ENCODE measurements at places on chromosomes 7 and 10.

GRCh38 chr10:33073641-33074415 is 115.8 kb upstream of the ITGB1 start:
- DNase-seq = no peak

GRCh38 chr7:22879280-22879679 is 56.6 kb upstream of the TOMM7 start:
- no peak for DNase-seq

DNA sequence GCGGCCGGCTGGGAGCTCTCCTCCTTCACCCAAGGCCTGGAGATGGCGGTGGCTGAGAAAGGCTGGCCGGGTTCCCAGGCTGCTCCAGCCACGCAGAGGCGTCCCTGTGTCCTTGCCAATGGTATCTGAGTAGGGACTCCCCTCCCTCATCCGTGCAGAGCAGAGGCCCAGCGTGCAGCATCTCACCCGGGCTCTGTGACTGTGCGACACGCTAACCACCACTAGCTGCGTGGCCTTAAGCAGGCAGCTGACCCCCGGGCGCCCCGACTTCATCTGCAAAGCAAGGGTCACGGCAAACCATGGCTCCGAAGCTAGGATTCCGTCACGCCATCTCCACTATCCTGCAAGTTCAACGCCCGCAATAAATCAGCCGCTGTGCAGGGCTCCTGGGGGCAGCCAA is 47.2 kb upstream of the TNRC18 start:
- no peak for DNase-seq

DNA sequence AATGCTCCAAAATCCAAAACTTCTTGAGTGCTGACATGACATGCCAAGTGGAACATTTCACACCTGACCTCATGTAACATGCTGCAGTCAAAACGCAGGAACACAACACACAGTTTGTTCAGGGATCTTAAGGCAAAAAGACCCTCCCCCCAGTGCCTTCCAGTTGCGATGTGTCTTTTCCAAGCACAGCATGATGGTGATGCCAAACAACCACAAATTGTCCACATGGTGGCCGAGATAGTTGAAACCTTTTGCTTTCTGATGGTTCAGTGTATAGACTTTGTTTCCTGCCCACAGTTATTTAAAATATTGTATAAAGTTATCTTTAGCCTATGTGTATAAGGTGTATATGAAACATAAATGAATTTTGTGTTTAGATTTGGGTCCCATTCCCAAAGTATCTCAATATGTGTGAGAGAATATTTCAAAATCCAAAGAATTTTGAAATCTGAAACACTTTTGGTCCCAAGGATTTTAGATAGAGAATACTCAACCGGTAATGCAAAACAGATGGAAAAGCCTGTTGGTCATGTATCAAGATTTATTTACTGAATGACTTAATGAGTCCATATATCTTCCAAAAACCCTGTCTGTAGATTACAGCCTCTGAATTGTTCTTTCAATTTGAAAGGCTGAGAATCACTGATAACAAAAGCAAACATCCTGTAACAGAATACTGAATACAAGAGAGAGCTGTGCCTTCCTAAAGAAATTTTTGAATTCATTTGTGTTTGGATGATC is 93.4 kb upstream of the OIT3 start:
- no peak for DNase-seq

- DNase-seq = no peak
These were observed 164.8 kb downstream of the C7orf25 start for GRCh38 chr7:42747044-42747443.

GRCh38 chr7:35424869-35425495 is 171.1 kb upstream of the TBX20 start:
- peak; percentile 73 for DNase-seq

- no peak for DNase-seq
These were observed 57.9 kb downstream of the JAKMIP3 start for GRCh38 chr10:132123606-132124005.

- DNase-seq = no peak
These were observed 387.6 kb upstream of the NRP1 start for GRCh38 chr10:33722067-33722466.

DNA sequence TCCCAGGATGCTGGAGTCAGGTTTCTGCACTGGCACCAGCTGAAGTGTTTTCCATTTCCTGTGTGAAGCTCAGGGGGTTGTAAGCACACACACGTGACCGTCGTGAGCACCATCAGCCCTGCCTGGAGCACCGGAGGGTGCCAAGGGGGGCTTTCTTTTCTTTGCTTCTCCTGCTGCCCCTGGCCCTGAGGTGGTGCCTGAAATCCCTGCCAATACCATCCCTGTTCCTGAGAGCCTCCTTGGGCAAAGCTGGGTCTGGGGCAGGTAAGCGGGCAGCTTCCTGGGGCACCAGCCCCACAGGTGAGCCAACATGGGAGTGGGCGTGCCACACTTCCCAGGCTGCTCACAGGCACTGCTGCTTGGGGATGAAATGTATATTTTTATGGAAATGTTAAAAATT is 593.6 kb downstream of the DNAJB6 start:
- DNase-seq = no peak

DNA sequence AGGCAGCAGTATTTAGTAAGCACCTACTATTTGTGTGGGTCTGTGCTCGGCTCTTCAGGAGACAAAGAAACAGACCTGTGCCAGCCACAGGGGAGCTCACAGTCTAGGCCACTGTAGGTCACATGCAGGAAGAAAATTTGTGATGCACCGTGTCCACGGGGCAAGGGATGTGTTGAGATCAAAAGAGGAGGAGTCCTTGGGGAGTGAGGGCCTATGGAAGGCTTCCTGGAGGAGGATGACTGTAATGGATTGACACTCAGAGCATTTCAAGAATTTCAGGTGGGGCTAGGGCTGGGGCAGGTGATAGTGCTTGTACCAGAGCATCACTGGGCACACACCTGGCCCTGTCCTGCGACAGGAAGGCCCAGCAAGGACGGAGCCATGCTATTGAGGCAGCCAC is 102.7 kb downstream of the ZMIZ1 start:
- DNase-seq = no peak

GRCh38 chr7:124130-124949 is 68.0 kb upstream of the FAM20C start:
- no peak for DNase-seq

GRCh38 chr7:105707381-105707780 is 126.1 kb upstream of the EFCAB10 start:
- no peak for DNase-seq

- DNase-seq = no peak
These were observed 100.5 kb downstream of the FGFR2 start for GRCh38 chr10:121497513-121498470.

DNA sequence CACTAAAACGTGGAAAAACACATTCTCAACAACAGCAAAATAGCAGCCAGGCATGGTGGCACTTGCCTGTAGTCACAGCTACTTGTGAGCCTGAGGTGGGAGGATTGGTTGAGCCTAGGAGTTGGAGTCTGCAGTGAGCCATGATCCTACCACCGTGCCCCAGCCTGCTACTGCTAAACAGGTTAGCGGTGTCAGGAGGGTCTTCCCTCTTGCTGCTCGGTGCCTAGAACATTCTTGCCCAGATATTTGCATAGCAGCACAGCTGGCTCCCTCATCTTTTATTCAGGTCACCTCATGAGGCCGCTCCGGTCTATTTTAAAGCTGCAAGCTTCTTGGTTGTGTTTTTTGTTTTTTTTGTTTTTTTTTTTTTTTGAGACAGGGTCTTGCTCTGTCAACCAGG is 2.9 kb upstream of the RABGEF1 start:
- no peak for DNase-seq

DNA sequence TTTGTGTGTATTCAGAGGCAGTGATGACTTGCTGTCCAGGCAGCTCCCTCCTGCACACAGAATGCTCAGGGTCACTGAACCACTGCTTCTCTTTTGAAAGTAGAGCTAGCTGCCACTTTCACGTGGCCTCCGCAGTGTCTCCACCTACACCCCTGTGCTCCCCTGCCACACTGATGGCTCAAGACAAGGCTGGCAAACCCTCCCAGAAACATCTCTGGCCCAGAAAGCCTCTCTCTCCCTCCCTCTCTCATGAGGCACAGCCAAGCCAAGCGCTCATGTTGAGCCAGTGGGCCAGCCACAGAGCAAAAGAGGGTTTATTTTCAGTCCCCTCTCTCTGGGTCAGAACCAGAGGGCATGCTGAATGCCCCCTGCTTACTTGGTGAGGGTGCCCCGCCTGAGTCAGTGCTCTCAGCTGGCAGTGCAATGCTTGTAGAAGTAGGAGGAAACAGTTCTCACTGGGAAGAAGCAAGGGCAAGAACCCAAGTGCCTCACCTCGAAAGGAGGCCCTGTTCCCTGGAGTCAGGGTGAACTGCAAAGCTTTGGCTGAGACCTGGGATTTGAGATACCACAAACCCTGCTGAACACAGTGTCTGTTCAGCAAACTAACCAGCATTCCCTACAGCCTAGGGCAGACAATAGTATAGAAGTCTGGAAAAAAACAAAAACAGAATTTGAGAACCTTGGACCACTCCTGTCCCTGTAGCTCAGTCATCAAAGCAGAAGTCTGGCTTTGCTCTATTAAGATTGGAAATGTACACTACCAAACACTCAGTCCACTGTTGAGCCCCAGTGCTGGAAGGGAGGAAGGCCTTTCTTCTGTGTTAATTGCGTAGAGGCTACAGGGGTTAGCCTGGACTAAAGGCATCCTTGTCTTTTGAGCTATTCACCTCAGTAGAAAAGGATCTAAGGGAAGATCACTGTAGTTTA is 15.8 kb downstream of the SCD start:
- DNase-seq = no peak

- DNase-seq = no peak
These were observed 17.5 kb upstream of the GGCT start for GRCh38 chr7:30522159-30522558.

DNA sequence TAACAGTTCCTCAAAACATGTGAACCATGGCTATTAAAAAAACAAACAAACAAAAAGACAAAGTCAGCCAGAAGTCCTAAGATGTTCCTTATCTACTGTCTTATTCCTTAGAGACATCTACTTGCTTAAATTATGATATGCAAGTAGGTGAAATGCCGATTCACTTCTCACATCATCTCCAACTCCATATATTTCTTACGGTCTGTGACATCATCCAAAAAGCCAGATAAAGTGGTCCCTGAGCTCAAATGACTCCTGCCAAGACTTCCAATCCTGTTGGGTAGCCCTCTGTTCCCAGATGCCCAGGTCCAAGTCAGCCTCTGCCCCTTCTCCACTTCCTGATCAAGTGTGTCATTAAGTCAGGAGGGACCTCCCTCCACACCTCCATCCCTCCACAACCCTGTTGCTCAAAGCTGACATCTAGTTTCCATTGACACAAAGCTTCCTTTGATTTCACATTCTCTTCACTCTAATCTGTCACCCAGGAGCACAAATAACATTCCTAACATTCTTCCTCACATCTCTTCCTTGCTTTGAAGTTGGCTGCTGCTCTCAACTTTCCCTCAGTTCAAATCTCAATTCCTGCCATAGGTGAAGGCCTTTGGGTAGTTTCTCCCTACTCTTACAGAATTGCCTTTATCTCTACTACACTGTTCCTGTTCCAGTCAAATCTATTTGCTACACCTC is 56.1 kb upstream of the PDLIM1 start:
- no peak for DNase-seq

DNA sequence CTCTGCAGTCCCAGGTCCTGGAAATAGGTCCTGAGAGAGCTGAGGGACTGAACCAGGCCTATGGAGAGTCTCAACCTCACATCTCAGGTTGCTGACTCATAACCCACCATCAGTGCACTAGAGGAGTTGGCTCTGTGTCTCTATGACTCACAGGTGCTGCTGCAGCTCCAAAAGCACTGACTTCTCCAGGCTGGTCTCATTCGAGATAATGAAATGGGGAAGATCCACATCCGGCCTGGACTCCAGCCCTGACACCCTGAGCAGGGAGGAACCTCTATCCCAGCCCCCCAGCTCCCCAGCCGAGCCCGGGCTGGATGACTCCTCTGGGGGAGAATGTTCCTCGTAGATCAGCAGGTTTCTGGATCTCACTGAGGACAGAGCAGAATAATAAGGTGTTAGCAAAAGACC is 35.5 kb upstream of the DGKI start:
- no peak for DNase-seq

GRCh38 chr10:77899690-77900089 is 26.9 kb downstream of the DLG5 start:
- no peak for DNase-seq

DNA sequence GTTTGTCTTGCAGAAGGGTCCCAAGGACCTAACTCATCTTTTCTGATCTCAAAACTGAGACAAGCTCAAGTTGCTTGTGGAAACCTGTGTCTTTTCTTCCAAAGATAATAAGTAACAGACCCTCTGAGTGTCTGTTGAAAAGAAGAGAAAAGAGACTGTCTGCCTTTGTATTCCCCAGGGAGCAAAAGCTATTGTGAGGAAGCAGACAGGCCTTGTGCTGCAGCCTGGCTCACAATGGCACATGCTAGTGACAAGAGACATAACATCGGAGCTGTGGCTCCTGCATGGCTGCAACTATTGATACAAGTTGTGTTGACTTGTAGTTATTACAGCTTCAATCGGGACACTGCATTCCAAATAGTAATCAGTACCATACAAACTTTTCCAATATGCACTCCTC is 202.9 kb downstream of the DKK1 start:
- no peak for DNase-seq

DNA sequence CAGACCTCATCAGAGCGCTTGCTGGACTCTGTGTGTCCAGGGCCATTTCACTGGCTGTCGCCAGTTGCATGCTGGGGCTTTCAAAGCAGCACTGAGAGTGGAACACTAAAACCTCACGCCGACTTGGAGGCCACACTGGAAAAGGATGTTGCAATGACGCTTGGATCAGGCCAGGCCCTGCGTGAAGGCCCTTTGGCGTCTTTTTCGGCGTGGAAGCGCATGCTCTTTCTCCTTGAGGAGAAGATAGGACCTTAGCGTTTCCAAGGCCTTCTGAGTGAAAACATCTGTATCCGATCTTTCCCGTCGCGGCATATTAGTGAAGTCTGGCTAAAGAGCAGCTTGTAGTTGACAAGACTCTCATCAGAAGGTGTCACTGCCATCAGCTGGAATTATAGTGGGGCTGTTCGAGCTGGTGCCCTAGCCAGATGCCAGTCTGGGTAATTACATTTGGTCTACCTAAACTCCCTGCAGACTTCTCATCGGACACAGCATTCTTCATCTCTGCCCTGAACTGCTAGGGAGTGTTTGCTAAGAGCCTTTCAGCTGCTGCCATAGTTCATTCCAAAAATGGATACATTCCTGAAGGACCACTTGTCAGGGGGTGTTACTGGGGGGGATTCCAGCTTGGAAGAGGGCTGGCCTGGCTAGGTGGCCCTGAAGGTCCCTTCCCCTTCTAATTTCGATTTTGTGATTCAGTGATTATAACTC is 167.7 kb upstream of the TCF7L2 start:
- DNase-seq = no peak
